Neural crest cell (in vitro differentiated cells): ENCODE measurements at places on chromosomes 12 and 14. TPM values are rescaled to one million over a fixed set of nuclear protein-coding genes. Genes with fewer than 3 reads are reported as not detected.

DNA sequence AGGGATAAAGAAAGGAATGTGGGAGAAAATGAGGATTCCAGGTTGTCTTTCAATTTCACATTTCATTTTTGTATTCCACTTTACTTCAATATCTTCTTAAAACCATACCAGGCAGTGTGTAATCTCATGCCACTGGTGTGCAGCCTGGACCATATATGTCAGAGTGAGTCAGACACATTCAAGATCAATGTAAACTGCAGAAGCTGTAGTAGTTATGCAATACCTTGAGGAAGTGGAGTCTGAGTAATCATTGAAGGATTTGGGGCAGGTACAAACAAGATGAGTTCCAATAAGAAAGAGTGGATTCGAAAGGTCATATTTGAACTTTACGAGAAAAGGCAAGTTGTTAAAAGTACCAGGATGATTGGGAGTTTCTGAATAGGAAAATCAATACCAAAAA, 14.1 kb downstream of the PLCZ1 start:
- no peaks in the 10 kb centered on the region for H3K27me3 ChIP-seq
- H3K4me1 ChIP-seq = no peaks in the 10 kb centered on the region
- H3K36me3 ChIP-seq = no peaks in the 10 kb centered on the region
- no peak overlapping the region for H3K4me3 ChIP-seq
- no peak overlapping the region for H3K27ac ChIP-seq
- no peak for DNase-seq

GRCh38 chr12:112386726-112387125, 4.5 kb upstream of the HECTD4 start:
- H3K27me3 ChIP-seq = peaks cover 12% of the 10 kb centered on the region
- H3K4me3 ChIP-seq = no peak overlapping the region
- peaks cover 12% of the 10 kb centered on the region for H3K4me1 ChIP-seq
- no peaks in the 10 kb centered on the region for H3K36me3 ChIP-seq
- no peak overlapping the region for H3K27ac ChIP-seq

GRCh38 chr14:94050231-94050880, 24.2 kb downstream of the OTUB2 start:
- no peaks in the 10 kb centered on the region for H3K4me1 ChIP-seq
- no peak overlapping the region for H3K4me3 ChIP-seq
- H3K36me3 ChIP-seq = peaks cover 27% of the 10 kb centered on the region
- no peak overlapping the region for H3K27ac ChIP-seq
- no peak for DNase-seq

The TRIM9 gene
- 19.7 and 21.9 TPM in 2 replicates for total RNA-seq

DNA sequence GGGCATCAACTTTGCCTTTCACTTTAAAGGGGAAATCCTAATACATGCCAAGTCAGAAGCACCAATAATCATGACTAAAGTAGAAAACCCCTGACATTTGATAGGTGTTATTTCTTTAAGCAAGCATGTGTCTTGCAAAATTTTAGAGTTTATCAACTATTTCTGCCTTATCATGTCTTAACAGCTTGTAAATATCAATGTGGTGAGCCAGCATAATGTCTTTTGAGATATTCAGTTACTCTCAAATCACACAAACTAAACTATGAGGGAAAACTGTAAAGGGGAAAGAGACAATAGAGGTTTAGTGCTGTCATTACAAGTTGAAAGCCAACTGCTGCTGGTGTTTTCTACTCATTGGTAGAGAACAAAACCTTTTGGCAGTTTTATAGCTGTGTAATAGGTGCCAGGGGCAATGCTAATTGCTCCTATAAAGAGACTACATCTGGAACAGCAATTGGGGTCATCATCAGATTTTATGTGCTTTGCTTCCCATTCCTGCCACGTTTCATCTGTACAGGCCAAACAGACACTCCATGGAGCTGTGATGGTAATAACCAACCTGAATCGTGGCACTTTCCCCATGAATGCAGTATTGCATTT, 1027.4 kb downstream of the FSCB start:
- no peaks in the 10 kb centered on the region for H3K27me3 ChIP-seq
- no peaks in the 10 kb centered on the region for H3K36me3 ChIP-seq
- H3K4me3 ChIP-seq = no peak overlapping the region
- no peak overlapping the region for H3K27ac ChIP-seq

The REP15 gene
- 1.3 and 1.5 TPM in 2 replicates for total RNA-seq

GRCh38 chr12:31599053-31599452, 8.1 kb upstream of the DENND5B start:
- H3K4me3 ChIP-seq = no peak overlapping the region
- no peaks in the 10 kb centered on the region for H3K36me3 ChIP-seq
- no peak for DNase-seq
- H3K4me1 ChIP-seq = no peaks in the 10 kb centered on the region
- H3K27ac ChIP-seq = no peak overlapping the region
- H3K27me3 ChIP-seq = peaks cover 3% of the 10 kb centered on the region

DNA sequence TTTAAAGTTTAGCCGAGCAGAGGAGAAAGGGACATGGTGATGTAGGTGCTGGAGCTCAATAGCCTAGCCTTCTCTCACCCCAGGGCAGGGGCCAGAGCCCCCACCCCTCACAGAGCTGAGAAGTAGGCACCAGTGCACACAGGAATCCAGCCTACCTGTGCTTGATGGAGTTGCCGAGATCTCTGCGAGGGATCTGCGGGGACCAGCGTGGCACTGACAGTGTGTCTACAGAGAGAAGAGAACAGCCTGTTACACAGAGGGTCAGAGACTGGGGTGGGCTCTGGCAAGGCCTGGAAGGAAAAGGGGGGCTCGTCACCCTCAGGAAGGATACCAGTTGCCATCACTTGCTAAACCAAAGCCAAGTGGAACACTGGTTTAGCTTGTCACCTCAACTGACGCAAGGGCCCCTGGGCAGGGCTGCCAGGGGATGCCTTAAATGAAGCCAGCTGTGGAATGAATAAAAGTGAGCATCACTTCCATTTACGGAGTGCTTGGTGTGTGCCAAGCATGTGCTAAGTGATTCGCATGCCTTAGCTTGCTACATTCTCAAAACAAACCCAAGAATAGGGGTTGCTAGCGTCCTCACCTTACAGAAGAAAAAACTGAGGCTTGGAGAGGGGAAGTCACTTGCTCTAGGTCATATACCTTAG, 220.8 kb upstream of the NOS1 start:
- peaks cover 56% of the 10 kb centered on the region for H3K27me3 ChIP-seq
- DNase-seq = no peak
- H3K27ac ChIP-seq = no peak overlapping the region
- H3K4me3 ChIP-seq = no peak overlapping the region

The CCDC184 gene
- total RNA-seq = 12.6 and 12.8 TPM in 2 replicates

GRCh38 chr14:44771496-44771895, 190.3 kb downstream of the KLHL28 start:
- DNase-seq = no peak
- H3K27me3 ChIP-seq = no peaks in the 10 kb centered on the region
- H3K4me1 ChIP-seq = no peaks in the 10 kb centered on the region
- no peak overlapping the region for H3K4me3 ChIP-seq
- no peaks in the 10 kb centered on the region for H3K36me3 ChIP-seq

The SLC16A7 gene
- 2.9 and 3.4 TPM in 2 replicates for total RNA-seq

The CRIP2 gene
- total RNA-seq = 38.3 and 39.3 TPM in 2 replicates
